ENCODE measurements at places on chromosomes 2 and 18.

DNA sequence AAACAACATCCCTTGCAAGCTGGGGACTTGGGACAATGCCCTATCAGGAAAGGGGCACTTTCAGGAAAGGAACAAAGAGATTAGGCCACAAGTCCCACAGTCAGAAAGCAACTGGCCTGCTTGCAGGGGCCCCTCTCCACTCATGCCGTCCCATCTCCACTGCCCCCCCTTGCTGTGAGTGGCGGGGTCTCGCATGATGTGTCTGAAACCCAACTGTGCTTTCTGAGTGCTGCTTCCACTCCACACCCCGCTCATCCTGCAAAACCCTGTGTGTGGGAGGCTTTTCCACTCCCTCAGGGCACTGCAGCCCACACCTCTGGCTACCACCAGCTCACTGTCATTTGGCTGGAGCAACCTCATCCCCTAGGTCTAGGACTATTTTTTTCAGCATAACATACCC, 7.9 kb downstream of the HS6ST1 start:
- H3K4me1 ChIP-seq = peaks cover 84% of the 10 kb centered on the region
- no peak for DNase-seq
- no peak overlapping the region for H3K27ac ChIP-seq
- peaks cover 15% of the 10 kb centered on the region for H3K36me3 ChIP-seq

DNA sequence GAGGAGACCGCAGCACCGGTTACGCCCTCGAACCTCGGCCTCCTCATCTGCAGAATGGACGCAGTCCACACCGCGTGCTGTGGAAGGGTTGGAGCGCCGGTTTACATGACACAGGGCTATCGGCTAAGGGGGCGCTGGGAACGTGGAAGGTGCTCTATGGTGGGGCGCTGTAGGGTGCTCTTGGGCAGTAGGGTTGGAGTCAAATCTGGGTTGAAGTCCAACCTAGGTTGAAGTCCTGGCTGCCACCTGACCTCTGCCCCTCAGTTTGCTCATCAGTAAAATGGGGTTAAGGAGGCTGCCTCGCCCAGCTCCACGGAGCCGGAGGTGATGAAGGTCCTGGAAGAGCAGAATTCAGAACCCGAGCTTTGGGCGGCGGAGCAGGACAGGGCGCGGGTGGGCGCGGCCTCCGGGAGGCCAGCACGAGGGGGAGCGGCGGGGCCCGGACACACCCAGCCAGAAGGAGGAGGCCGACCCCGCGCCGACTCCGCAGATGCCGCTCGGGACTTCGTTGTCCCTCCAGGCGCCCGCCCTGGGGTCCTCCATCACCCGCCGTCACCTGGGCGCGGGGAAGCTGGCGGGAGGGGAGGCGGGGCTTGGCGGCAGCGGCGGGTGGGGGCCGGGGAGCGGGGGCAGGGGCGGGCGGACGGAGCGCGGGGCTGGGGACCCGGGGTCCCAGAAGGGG, 558 bp upstream of the GAREM2 start:
- peaks cover 15% of the 10 kb centered on the region for H3K4me1 ChIP-seq
- no peak overlapping the region for H3K27ac ChIP-seq
- H3K36me3 ChIP-seq = no peaks in the 10 kb centered on the region
- peaks cover 35% of the 10 kb centered on the region for H3K27me3 ChIP-seq
- H3K4me3 ChIP-seq = peak overlapping the region; percentile 55

- H3K27ac ChIP-seq = no peak overlapping the region
- no peaks in the 10 kb centered on the region for H3K4me1 ChIP-seq
- no peaks in the 10 kb centered on the region for H3K27me3 ChIP-seq
- H3K4me3 ChIP-seq = no peak overlapping the region
- no peaks in the 10 kb centered on the region for H3K36me3 ChIP-seq
- no peak for DNase-seq
Measured at GRCh38 chr2:84214455-84214854, 244.6 kb downstream of the SUCLG1 start.

DNA sequence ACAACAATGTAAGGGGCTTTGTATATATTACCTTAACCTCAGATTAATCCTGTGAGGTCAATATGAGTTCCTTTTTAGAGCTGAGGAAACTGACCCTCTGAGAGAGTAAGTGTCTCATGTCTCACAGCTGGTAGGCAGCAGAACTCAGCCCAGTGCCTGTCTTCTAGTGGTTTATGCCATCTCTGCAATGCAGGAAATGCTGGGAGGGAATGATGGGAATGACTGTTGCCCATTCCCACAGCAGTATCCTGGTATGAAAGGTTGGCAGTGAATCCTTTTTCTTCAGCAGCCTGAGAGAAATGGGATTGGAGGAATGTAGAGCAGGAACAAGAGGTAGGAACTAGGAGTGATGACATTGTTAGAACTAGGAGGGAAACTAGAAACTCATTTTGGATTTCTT, 6.0 kb downstream of the MRPL30 start:
- H3K27ac ChIP-seq = no peak overlapping the region
- no peak overlapping the region for H3K4me3 ChIP-seq
- no peak for DNase-seq
- H3K4me1 ChIP-seq = peaks cover 32% of the 10 kb centered on the region
- H3K27me3 ChIP-seq = no peaks in the 10 kb centered on the region

DNA sequence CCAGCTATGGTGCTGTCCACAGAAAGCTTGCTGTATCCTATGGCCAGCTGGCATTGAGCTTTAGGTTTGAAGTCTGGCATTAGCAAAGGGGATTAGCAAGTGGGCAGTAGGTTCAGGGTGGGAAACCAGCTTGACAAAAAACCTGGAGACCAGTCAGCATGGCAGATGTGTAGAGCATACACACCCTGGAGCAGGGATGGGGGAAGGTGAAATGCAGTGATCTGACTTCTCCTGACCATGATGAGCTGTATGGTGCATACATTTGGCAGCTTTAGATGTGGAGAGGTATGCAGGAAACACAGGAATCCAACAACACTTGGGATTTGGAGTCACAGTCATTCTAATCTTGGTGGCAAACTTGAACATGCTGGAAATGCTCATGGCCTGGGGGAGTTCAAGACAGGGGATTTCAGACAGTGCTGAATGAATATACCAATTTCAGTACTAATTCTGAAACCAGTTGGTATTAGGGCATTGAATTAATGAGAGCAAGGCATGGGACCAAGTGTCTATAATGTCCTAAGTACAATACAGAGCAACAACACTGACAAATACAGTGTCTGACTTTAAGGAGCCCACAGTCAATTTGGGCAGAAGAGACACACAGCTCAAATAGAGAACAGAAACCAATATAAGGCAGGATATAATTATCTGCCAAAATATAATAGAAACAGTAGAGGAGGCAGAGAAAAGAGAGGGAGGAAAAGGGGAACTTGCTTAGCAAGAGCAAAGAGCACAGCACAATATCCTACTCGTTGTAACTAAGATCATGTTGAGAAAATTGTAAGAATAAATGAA, 11.8 kb downstream of the ARHGAP15 start:
- peaks cover 19% of the 10 kb centered on the region for H3K4me1 ChIP-seq
- no peak for DNase-seq
- H3K4me3 ChIP-seq = no peak overlapping the region
- peaks cover 3% of the 10 kb centered on the region for H3K27me3 ChIP-seq
- no peak overlapping the region for H3K27ac ChIP-seq
- H3K36me3 ChIP-seq = no peaks in the 10 kb centered on the region

Data from stomach (tissue), 19 donors.